ENCODE measurements at places on chromosomes 2 and 18.

DNA sequence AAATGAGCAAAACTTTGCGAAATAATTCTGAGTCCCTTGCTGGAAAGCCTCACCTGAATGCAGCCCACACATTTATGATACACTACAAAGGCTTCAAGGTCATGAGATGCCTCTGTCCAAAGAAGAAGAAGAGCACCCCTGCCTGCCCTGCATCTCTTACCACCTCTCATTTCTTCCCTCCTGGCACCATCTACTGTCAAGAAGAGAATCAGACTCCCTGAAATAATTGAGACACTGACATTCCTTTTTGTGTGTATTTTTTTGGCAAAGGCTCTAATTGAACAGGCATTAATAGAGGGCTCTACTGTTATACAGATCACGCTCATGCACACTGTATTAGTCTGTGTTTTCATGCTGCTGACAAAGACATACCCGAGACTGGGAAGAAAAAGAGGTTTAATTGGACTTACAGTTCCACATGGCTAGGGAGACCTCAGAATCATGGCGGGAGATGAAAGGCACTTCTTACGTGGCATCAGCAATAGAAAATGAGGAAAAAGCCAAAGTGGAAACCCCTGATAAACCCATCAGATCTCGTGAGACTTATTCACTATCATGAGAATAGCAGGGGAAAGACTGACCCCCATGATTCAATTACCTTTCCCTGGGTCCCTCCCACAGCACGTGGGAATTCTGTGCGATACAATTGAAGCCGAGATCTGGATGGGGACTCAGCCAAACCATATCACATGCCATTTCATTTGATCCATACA lies 176.3 kb downstream of the ALPK2 start:
- DNase-seq = no peak

DNA sequence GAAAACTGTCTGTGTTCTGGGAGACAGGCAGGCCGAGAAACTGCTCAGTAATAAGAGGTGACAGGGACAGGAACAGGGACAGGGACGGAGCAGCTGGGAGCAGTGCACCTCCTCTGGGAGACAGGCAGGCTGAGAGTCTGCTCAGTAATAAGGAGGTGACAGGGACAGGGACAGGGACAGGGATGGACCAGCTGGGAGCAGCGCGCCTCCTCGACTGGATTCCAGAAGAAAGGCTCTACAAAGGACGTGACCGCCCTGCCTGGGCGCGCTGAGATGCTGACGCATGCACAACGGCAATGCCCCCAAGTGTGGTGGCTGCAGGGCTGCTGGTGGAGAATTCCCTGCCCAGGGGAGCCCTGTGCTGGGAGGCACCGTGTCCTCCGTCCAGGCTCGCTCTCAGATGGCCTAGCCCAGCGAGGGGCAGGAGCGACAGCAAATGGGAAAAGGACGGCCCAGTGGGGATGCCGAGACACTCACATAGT lies 44.2 kb upstream of the PXDN start:
- no peak for DNase-seq

DNA sequence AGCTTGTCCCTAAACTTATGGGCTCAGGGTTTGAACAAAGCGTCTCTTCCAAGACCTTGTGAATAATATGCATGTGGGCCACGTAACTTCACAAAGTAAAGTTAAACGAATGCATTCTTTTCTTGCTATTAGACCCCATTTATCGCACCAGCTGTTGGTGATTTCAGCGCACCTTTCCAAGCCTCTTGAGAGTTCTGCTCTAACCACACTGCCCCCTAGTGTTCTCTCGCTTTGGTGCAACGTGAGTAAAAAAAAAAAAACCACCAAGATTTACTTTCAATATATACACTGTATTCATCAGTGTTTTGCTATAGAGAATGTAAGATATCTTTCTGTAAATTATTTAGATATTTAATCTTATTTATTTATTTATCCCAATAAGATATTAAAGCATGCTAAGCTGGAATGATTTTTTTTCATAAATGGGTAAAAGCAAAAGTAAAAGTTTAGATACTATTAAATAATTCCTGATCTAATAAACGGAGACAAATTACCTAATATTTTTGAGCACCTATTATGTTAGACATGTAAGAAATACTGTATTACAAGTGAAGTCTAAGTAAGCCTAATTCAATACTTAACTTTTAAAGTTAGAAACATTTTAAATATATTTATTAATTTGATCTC lies 459.5 kb downstream of the DLGAP1 start:
- peak; percentile 64 for DNase-seq

- DNase-seq = no peak
These were observed 1228.3 kb upstream of the CHAC2 start for GRCh38 chr2:52539026-52539970.

- no peak for DNase-seq
These were observed 34.7 kb upstream of the ZSWIM2 start for GRCh38 chr2:186883666-186884065.

DNA sequence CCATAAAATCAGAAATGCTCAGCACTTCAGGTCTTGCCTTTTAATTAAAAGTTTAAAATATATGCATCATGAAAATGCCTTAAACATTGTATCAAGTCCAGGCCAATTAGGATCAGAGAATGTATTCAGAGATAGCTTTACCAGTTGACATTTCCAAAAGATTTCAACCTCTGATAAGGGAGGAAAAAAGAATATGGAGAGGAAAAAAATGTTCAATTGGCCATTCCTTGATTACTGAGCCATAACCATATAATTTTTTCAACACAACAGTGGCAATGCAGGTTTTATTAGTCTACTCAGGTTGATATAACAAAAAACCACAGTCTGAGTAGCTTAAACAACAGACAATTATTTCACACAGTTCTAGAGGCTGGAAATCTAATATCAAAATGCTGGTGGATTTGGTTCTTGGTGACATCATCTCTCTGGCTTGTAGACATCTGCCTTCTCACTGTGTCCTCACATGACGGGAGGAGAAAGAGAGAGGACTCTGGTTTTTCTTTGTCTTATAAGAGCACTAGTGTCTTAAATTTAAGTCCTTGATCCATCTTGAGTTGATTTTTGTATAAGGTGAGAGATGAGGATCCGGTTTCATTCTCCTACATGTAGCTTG lies 111.9 kb downstream of the IRS1 start:
- no peak for DNase-seq

DNA sequence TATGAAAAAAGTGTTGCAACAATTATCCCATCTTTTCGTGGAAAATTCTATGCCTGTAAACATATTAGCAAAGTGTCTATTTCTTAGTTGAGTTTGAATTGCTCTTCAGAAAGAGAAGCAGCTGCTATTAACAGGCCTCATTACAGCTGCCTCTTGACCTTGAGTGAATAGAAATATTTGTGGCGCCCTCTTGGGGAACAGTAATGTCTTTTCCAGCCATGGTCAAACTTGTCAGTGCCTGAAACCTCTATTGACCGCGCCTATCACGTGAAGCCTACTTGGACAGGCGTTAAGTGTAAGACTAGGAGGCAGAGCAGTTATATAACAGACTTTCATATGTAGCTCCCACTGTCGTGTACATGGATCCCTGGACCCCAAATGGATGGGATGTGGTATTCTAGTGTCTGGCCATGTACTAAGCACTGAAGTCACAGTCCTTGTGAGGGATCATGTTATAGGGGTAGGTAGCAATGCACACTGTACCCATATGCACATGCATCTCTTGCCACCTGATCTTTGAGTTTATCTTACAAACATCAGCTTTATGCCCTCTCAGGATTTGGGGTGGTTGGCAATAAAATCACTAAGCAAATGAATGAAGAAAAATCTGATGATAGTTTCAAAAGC lies 245.0 kb downstream of the PTGR3 start:
- DNase-seq = peak; percentile 96

- no peak for DNase-seq
These were observed 102.8 kb upstream of the CYP1B1 start for GRCh38 chr2:38178556-38179419.

DNA sequence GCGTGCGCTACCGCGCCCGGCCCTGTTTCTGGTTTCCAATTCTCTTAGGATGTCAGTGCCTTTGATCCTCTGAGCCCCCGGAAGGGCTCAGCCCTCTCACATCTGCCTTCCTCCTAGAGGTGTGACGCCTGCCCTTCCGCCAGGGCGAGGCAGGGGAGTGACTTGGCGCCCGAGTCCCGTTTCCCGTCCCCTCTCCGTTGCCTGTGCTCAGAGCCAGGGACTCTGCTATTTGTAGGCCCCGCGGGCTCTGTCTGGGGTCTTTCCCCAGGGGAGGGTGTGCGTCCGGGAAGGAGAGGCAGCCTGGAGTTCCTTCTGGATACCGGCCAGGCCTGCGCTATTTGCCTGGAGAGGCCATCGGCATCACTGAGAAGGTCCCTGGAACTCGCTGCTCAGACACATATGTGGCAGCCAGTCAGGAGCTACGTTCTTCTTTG lies 103.7 kb upstream of the TAF1B start:
- DNase-seq = no peak

GRCh38 chr2:44931198-44931780 lies 10.2 kb upstream of the SIX3 start:
- no peak for DNase-seq

- no peak for DNase-seq
These were observed 85.8 kb downstream of the POU3F3 start for GRCh38 chr2:104939570-104940217.

DNA sequence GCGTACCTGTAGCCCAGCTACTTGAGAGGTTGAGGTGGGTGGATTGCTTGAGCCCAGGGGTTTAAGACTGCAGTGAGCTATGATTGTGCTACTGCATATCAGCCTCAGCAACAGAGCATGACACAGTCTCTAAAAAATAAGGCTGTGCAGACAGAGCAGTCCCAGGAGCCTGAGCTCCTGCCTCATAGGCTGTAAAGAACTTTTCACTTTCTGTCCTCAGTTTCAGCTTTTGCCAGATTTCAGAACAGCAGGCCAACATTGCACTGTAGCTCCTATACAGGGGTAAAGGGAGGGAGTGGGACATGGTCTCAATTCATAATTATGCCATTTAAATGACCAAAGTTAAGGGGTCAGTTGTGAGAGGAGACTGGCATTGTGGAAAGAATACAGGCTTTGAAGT lies 150.6 kb downstream of the GALNT1 start:
- no peak for DNase-seq

GRCh38 chr2:121355488-121355887 lies 70.5 kb upstream of the TFCP2L1 start:
- no peak for DNase-seq

GRCh38 chr2:17610521-17610920 lies 70.0 kb downstream of the VSNL1 start:
- no peak for DNase-seq

GRCh38 chr2:238905644-238906043 lies 57.8 kb downstream of the TWIST2 start:
- DNase-seq = no peak

GRCh38 chr2:237708491-237708890 lies 81.1 kb downstream of the LRRFIP1 start:
- DNase-seq = no peak
